ENCODE measurements at places on chromosomes 4 and X.

- no peak for DNase-seq
Observed at GRCh38 chr4:141524116-141524515, 112.3 kb upstream of the IL15 start.

GRCh38 chrX:85223359-85223758 lies 20.2 kb downstream of the SATL1 start:
- no peak for DNase-seq

DNA sequence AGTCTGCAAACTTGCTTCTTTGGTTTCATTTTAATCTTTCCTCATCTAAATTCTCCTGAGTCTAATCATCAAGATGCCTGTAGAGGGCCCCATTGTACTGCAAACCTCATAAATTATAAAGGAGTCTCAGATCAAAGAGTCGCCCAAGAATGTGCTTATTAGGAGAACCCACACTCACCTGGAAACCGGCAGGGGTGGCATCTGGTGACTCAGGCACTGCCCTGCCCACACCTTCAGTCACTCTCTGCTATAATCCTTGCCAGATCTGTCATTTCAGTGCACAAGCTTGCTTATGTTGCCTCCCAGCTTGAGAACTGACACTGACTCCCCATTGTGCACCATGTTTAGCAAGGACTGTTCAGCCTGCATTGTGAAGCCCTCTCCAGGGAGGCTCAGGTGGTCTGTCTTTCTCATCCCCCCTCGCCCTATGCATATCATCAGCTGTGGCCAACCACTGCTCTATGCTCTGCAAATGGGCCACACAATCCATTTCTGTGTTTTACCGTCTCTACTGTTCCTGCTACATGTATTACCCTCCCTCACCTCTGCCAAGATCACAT lies 12.4 kb downstream of the EPGN start:
- no peak for DNase-seq

DNA sequence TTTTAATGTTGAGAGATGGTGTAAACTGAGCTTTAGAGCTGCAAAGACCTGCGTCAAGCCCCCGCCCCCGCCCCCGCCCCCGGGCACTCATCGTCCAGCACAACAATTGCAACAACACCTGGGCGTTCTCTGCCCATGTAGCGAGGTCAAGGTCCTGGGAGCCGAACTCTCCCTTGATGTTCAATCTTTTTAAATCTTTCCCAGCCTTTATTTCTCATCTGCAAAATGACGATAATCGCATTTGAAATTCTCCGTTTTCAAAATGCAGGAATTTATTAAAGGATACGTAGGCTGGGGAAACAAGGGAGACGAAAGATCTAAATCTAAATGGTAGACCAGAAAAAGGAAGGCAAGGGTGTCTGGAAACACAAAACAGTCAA lies 648 bp upstream of the MSMO1 start:
- no peak for DNase-seq

GRCh38 chr4:64822405-64822804 lies 413.2 kb upstream of the TECRL start:
- no peak for DNase-seq

- no peak for DNase-seq
Observed at GRCh38 chr4:127219232-127219631, 413.5 kb upstream of the INTU start.

GRCh38 chr4:78155616-78156105 lies 98.5 kb downstream of the FRAS1 start:
- no peak for DNase-seq

DNA sequence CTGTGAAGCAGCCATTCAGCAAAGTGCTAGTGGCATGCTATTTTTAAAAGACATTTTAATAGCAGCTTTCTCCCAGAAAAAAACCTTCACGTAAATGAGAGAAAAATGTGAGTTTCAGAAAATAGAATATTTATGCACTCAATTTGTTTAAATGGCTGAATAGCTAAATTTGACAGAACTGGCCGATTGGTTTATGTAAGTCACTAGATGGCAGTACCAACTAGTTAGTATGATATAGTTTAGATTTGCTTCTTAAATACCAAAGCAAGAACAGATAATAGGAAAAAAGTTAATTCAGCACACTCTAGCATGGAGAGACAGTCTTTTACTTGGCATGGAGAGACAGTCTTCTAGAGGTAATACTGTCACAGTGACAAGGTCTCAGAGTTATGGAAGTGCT lies 250.1 kb downstream of the SNCA start:
- DNase-seq: no peak

GRCh38 chr4:155900381-155900780 lies 3.1 kb upstream of the TDO2 start:
- no peak for DNase-seq

GRCh38 chr4:17664755-17665154 lies 50.3 kb downstream of the MED28 start:
- no peak for DNase-seq

DNA sequence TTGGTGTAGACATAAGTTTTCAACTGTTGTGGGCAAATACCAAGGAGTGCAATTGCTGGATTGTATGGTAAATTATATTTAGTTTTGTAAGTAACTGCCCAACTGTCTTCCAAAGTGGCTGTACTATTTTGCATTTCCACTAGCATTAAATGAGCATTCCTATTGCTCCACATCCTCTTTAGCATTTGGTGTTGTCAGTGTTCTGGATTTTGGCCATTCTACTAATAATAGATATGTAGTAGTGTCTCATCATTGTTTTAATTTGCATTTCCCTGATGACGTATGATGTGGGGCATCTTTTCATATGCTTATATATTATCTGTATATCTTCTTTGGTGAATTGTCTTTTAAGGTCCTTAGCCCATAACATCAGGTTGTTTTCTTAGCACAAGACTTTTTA lies 17.3 kb downstream of the PGAM4 start:
- no peak for DNase-seq
